ENCODE measurements at places on chromosomes 2 and 18. TPM values are rescaled to one million over a fixed set of nuclear protein-coding genes. Genes with fewer than 3 reads are reported as not detected.

The ADCYAP1 gene
- total RNA-seq: 0.08 TPM

The ASB18 gene
- total RNA-seq: not detected

The NEU4 gene
- total RNA-seq: 52.7 TPM

The HTR2B gene
- 0.33 TPM for total RNA-seq

The ITPRIPL1 gene
- total RNA-seq: 0.33 TPM

GRCh38 chr2:213246497-213247281 lies 37.6 kb upstream of the SPAG16 start:
- DNase-seq: peak; percentile 45

DNA sequence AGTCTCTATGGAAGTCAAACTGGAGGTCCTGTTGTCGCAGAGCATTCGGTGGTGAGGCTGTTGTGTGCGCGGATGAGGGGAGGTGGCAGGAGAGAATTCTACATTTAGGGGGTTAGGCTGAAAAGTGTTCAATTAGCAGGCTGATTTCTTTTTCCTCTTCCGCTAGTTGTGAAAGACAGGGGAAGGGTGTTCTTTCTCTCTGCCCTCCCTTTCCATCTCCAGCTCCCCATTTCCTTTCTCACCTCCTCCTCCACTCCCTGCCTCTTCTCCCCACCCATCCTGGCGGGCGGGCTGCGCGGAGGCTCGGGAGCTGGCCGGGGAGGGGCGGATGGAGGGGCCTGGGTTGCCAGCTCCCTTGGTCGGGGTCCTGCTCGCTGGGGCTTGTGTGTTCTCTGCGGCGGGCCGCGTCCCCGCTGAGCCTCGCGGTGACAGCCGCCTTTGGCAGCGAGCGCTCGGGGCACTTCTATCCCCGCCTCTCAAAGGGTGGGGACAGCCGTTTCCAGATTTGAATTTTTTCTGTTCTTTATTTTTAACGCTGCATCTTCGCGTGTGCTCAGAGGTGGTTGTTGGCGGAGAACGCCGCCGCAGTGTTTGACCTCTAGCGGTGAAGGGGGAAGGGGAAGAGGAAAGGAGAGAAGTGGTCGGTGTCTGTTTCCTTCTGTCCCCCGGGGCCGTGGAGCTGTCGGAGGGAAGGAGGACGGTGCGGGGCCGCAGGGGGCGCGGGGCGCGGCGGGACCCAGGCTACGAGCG lies 3.6 kb downstream of the SOX11 start:
- no peak for DNase-seq

Measured in liver (tissue), 10 donors.